ENCODE measurements at places on chromosomes 16 and 17.

DNA sequence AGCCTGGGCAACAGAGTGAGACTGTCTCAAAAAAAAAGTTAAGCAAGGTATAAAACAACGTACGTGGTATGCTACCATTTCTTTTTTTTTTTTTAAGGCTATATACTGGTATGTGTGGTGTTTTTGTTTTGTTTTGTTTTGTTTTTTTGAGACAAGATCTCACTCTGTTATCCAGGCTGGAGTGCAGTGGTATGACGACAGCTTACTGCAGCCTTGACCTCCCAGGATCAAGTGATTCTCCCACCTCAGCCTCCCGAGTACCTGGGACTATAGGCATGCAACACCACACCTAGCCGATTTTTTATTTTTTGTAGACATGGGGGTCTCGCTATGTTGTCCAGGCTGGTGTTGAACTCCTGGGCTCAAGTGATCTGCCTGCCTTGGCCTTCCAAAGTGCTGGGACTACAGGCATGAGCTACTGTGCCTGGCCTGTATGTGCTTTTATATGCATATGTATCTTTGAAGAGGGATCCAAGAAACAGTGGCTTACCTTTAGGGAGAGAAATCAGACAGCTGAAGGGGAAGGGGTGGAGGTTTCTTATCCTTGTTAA is 6.5 kb downstream of the CENPV start:
- DNase-seq, result no peak

- no peak for DNase-seq
Observed at GRCh38 chr17:44216694-44217093, 2.8 kb downstream of the UBTF start.

GRCh38 chr16:71754652-71755051 is 30.2 kb upstream of the PHLPP2 start:
- no peak for DNase-seq

DNA sequence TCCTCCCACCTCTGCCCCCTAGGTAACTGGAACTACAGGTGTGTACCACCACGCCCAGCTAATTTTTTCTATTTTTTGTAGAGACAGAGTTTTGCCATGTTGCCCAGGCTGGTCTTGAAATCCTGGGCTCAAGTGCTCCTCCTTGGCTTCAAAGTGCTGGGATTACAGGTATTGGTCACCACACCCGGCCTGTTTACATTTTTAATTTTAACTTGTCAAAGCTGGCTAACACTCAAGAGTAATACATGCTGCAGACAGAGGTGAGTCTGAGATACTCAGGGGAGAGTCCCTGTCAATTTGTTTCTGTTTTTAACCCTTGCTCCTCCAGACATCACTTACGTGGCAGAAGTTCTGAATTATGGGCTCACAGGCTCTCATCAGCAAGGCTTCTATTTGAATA is 50.7 kb upstream of the CLEC18B start:
- no peak for DNase-seq

DNA sequence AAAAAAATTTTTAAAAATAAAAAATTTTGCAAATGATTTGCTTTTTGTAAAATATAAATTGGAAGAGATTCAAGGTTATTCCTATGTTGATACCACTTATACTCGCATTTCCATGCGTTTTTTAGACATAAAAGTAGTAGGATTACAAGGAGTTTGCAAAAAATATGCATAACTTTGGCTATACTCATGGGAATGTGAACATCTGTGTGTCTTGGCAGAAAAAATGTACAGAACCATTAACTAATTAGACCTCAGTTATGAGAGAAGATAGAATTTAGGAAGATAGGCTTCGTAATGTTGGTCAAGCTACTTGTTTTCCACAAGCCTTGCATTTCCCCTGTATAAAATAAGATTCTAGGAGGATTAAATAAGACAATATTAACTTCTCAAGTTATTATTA is 61.1 kb upstream of the VPS4A start:
- DNase-seq, result no peak

- DNase-seq, result no peak
Observed at GRCh38 chr16:89949121-89949742, 677 bp downstream of the DEF8 start.

DNA sequence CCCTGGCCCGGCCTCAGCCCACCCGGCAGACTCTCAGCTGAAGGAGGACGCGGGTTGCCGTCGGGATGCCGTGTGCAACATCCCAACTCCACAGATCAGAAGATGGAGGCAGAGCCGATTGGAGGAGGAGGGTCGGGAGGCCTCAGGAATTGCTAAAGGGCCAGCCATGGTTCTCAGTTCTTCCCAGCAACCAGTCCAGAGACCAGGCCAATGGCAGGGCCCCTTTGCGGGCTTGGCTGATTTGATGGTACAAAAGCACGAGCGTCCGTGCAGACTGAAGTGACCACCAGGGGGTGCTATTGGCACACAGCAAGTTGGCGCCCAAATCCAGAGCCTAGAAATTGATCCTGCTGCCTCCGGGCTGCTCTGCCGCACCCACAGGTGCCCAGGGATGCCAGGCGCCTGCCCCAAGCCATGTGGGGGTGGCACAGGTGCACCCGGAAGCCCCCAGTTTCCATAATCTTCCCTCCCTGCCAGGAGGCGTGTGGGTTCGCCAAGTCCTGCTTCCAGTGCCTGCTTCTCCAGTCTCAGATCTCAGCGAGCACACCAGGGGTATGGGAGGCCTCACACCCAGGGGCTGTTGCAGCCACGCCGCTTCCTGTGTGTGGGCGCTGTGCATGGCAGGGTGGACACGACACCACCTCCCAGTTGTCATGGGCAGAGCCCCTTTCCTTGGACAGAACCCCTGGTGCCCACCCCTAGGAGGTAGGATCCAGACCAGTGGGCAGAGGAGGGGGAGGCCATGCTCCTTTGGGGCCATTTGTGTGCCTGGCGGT is 7.1 kb upstream of the TEX19 start:
- peak; percentile 85 for DNase-seq

DNA sequence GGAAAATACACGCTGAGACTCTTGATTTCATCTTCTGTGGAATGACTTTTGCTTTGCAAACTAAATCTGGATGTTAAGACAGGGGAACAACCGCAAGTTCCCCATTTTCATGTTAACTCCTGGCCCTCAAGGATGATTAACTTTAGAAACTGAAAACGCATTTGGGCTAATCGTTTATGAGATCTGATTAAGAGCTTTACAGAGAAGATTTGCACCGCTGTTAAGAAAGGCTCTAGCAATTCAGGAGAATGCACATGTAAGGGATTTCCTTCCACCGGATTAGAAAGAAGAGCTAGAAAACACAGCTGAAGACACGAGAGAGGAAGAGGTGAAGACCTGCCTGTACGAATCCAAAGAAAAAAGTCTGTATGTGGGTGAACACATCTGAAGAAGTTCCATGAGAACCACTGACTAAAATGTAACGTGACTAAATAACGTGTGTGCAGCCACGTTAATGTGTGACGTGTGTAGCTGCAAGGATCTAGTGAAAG is 106.4 kb downstream of the YPEL2 start:
- no peak for DNase-seq

GRCh38 chr17:40457964-40458791 is 14.9 kb downstream of the IGFBP4 start:
- no peak for DNase-seq

DNA sequence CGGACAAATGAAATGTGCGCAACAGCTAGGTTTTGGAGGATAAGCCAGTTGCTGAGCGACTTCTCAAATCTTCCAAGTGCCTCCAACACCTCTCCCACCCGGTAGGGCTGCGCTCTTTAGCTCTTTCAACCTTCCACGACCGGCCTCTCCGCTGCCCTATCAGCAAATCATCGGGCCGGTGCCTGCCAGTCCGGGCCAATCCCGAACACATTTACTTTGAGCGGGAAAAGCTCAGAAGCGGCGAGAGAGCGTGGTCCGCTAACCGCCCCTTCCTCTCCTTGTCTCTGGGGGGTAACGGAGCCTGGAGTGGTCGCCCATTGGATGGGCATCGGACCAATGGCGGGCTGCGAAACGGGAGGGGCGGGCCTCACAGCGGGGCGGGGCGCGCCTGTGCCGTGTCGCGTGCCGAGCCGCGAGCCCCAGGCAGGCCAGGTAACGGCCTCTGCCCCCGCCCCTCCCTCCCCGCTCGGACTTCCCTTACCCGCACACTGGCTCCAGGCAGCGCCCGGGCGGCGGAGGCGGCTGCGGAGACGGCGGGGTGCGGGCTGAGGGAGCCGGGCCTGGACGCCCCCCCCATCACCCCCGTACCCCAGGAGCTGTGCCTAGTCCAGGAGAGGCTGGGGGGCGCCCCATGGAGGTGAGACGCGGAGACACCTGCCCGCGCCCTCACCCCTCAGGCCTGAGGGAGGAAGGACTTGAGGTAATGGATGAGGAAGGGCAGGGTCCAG is at the start of gene MEIOC:
TSS of gene MEIOC (plus strand) at position 486 of the 728 bp plus-strand sequence. CDS start at position 632, 146 bp downstream.
- no peak for DNase-seq

- no peak for DNase-seq
Observed at GRCh38 chr17:60745544-60745943, 67.9 kb downstream of the BCAS3 start.

- DNase-seq, result no peak
Observed at GRCh38 chr17:61294286-61294685, 105.4 kb upstream of the TBX2 start.

GRCh38 chr16:52543654-52544053 is 3.3 kb downstream of the TOX3 start:
- DNase-seq, result no peak

DNA sequence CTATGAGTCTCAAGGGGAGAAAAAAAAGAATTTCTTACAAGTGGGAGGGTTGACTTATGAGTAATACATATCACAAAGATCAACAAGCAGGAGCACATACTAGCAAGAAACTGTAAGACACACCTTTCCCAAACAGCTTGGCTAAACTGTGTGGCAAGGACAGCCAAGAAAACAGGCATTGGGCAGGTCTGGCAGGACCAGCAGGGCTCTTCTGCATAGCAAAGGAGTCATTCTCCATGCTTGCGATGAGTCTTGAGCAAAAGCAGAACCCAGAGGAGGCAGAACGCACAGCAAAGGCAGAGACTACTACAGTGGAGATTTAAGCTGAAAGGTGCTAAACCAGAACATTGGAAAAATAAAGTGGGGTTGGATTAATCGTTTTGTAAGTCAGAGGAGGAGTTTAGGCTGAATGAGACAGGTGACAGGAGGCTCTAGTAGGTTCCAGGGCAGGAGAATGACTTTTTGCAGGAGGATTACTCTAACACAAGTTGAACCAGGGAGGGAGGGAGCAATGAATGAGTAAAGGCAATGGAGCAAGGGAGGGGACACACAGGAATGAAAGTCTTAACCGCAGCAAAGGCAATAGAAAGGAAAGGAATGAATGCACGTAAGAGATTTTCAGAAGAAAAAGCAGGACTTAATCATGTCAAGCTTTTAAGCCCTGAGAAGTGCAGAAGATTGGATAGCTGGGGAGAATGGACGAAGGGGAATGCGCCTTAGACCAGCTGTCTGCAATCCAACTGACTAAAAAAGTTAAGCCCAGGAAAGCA is 2.7 kb downstream of the N4BP1 start:
- DNase-seq, result no peak

- DNase-seq, result no peak
Observed at GRCh38 chr16:17416461-17417311, 54.1 kb downstream of the XYLT1 start.

DNA sequence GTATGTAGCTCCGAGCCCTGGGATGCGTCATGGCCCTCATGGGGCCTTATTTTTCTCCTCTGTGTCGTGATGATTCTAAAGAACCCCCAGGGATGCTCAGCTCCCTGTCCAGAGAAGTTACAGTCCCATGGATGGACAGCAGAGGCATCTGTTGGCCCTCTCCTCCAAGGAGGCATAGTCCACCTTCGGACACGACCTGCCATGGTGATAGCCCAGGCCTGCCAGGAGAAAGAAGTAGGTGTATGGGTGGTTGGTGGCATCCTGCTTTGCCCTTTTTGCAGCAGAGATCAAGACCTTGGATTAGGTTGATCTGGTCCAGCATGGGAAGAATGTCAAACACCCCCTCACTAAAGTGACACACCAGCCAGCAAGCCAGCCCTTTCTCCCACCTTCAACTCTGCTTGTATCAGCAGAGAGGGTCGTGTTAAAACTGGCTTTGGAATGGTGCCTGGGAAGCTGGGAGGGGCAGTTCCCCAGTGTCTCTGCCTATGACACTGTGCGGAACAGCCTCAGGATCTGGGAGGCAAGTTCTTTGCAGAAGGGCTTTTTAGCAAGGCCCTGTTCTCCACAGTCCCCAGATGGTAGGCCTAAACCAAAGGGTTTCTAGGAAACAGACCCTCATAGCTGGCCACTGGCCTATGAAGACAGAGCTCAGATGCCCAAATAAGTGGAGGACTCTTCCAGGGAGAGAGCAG is 259.9 kb upstream of the RPL38 start:
- DNase-seq, result no peak

DNA sequence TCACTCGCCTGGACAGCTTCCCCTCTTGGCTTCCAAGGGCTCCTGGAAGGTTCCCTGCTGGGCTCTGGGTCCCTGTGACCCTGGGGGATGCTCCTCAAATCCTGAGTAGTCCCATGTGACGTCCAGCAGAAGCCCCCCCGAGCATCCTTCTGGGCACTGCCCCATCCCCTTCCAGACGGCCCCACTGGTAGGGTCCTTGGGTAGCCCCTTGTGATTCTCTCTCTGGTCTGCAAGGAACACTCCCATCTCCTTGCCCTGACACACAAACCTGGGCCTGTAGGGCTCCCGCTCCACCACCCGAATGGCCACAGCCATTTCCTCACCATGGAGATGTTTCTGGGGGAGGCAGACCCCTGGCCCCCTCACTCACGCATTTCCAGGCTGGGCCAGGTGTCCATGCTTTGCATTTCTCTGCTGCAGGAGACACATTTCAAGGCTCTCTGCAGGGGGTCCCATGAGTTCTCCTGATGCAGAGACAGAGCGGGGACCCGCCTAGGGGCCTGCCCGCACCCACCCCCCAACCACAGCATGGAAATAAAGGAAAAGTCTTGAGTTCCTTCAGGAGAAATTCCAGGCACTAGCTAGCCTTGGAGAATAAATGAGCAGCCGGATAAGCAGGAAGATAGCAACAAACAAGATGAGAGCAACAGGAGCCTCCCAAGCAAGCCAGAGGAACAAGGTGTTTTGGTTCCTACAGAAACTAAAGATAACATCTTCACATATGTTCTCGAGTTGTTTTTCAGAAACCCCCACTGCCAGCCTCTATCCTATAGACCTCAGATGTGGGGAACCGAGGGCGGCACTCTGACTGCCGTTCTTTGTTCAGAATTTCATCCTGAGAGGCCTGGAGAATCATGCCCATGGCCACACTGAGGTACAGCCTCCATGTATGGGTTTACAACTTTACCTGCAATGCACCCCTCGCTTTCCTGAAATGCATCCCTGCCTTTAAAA is 128.8 kb downstream of the MGAT5B start:
- no peak for DNase-seq

- no peak for DNase-seq
Observed at GRCh38 chr17:885971-886571, 93.5 kb downstream of the NXN start.

- no peak for DNase-seq
Observed at GRCh38 chr17:17670701-17671305, 10.5 kb upstream of the RAI1 start.

GRCh38 chr17:51508048-51508447 is 247.7 kb downstream of the UTP18 start:
- DNase-seq, result no peak

- no peak for DNase-seq
Observed at GRCh38 chr16:13883881-13884280, 36.1 kb upstream of the ERCC4 start.

GRCh38 chr17:80941171-80941570 is 50.5 kb upstream of the CHMP6 start:
- DNase-seq, result no peak

All from right lung (tissue), 10 donors.